ENCODE measurements at places on chromosomes 7 and 10.

- DNase-seq: peak; percentile 63
These were observed 565.5 kb downstream of the PARD3 start for GRCh38 chr10:34249634-34250033.

DNA sequence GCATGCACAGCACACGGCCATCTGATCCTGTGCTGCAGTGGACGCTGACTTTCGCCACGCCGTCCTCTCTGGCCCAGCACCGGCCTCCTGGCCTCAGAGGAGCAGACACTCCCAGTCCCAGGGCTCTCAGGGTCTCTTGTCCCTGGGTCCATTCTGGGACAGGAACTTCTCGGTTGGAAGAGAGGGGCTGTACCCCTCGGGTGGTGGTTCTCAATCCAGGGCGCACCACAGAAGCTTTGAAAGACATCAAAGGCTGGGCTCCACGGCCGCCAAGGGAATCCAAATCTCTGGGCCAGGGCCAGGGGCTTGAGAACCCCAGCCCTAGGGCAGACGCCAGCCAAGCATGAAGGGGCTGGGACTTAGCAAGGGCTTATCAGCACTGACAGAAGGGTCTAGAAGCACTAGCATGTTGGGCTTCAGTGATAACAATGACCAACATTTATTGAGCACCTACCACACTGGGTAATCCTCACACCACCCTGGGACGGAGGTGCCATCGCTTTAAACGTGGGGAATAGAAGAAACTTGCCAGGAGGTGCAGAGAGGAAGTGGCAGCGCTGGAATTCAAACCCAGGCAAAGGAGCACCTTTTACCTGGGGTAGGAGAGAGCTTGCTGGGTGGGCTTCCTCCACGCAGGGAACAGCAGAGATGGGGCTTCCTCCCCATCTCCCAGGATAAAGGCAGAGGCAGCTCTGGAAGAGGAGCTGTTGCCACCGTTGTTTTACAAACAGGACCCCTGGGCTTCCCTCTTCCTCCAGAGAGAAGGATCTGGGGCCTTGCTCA is 1.8 kb upstream of the PYROXD2 start:
- no peak for DNase-seq

DNA sequence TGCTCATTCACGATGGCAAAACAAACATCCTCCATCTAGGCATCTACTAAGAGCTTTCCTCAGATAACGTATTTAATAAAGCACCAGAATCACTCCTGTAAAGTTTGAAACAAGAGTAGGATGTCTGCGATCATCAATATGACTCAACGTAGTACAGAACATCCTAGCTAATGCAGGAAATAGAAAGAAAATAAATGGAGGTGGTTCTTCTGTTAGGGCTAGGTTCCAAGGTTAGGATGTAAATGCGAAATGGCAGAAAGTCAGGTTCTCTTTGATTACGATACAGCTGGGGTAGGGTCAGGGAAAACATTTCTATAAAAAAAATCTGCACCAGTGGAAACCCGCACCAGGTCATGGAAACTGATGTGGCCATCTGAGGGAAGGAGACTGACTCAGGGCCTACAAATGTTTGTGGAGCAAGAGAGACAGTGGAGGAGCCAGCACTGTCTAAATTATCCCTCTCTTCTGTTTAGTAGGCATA is 29.1 kb downstream of the CCDC6 start:
- DNase-seq: no peak

DNA sequence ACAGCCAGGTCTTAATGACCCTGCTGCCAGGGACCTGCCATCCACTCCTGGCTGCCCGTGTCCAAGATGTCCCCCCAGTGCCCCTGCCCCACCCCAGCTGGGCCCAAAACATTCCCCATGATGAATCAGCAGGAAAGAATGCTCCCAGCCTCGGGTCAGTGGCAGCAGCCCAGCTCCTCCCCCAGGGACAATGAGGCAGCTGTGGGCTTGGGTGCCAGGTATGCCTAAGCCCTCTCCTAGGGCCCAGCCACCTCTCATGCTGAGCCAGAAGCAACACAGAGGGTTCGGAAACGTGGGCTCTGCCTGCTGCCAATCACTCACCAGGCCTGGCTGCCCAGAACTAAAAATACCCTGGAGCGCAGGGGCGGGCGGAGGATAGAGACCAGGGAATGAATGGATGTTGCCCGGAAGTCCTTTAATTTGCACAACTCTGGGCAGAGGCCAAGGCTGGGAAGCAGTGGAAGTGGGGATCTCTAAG is 1.5 kb upstream of the LOXL4 start:
- DNase-seq: peak; percentile 84

- DNase-seq: peak; percentile 9
These were observed 1.0 kb downstream of the PSMC2 start for GRCh38 chr7:103348452-103348851.

DNA sequence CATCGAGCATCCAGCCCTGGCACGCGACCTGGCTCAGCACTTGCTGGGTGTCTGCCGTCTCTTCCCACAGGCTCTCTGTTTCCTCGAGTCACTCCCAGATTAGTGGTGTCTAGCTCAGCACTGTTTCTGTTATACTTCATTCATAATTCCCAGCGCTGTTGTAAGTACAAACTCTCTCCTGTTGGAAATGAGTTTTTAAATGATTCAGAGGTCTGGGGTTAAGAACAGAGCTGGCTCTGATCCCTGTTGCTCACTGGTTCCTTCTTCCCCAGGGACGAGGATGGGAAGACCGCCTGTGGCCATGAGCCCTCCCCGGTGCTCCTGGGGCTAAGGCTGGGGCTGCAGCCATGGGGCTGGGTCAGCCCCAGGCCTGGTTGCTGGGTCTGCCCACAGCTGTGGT is 17.3 kb upstream of the C10orf95 start:
- DNase-seq: no peak

- no peak for DNase-seq
These were observed 11.7 kb upstream of the PRDX3 start for GRCh38 chr10:119190353-119190752.

DNA sequence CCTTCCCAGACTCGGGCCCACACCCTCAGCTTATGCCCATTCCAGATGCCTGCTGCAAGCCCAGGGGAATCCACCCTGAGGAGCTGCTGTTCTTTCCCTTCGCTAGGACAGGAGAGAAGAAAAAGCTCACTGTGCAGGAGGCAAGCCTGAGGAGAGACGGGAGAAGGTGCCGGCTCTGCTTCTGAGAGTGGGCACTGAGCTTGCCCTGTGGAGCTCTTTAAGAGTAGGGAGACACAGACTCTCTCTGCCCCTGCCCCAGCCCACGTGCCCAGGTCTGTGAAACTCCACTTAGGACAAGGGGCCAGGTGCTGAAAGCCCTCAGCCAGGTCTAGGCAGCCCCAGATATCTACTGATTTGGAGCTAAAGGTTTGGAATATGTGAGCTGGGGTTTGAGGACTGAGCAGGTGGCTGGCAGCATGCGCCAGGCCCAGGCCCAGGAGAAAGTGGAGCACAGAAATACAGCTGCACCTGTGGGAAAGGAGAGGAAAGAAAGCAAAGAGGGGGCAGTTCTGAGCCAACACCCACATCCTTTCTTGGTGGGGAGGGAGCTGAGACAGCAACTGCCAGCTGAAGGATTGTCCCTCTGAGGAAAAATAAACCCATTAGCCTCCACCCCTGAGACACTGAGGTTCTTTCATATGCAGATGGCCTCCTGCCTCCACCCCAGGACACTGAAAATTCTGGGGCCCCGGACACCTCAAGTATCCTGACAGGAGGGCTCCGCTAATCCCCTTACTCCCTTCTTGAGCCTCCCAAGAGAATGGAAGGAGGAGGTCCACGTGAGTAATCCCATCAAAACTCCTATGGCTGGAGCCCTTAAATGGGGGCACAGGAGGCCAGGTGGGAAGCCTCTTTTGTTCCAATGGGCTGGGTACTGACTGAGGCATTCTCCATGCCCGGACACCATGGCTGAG is 7.3 kb downstream of the POLL start:
- DNase-seq: no peak

- DNase-seq: no peak
These were observed 303.0 kb upstream of the DKK1 start for GRCh38 chr10:52011118-52011517.

- no peak for DNase-seq
These were observed 223.8 kb downstream of the ZMYND11 start for GRCh38 chr10:359093-359492.

GRCh38 chr7:129427526-129428045 is 6.6 kb upstream of the STRIP2 start:
- DNase-seq: peak; percentile 20

DNA sequence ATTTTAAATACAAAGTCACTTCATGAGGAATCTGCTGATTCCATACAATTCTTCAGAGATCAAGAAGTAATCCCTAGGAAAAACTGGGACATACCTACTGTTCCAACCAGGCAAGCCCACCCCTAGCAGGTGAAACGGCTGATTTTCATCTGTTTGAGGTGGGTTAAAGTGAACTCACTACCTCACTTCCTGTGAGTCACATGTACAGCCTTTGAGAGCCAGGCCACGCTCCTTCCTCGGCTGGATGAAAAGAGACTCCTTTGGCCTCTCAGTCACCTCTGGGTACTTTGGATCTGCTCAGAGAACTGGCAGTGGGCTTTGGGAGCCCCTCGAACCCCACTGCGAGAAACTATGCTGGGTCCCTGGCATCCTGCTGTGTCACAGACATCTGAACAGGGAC is 68.2 kb downstream of the CHST15 start:
- DNase-seq: no peak

GRCh38 chr7:12771378-12771877 is 84.0 kb downstream of the ARL4A start:
- DNase-seq: peak; percentile 99

DNA sequence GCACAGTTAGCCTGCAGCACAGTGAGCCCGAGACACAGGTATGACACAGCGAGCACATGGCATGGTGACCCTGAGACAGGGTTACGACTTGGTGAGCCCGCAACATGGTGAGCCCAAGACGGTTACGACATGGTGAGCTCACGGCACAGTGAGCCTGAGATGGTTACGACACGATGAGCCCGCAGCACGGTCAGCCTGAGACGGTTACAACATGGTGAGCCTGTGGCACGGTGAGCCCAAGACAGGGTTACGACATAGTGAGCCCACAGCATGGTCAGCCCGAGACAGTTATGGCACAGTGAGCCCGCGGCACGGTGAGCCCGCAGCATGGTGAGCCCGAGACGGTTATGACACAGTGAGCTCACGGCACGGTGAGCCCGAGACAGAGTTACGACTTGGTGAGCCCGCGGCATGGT is 156.1 kb downstream of the MAD1L1 start:
- no peak for DNase-seq

DNA sequence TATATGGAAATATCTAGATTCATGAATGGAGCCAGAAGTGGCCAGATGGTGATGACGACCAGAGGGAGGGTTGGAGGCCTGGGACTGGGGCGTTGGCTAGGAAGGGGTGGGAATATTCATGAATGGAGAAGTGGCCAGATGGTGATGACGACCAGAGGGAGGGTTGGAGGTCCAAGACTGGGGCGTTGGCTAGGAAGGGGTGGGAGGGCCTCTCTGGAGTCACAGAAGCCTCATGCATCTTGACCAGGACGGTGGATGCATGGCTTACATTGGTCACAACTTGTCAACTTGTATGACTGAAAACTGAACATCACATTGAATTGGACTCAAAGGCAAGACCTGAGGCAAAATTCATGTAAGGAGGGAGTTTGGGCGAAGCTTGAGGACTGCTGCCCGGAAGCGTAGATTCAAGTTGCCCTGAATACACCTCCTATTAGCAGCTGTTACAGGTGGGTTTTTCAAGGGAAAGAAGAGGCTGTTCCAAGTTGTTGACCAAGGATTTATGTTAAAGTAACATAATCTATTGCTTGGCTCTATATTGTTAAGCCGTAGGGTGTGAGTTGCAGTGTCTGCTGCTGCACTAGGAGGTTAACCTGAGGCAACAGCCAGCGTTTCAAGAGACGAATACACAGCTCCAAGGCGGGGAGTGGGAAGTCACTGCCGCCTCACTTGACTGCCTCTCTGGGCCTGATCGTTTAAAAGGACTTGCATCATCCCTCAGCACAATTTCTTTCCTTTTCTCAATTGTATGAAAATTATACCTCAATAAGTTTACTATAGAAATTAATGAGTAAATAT is 55.1 kb upstream of the FAM20C start:
- no peak for DNase-seq

GRCh38 chr7:74217455-74218342 is 7.9 kb downstream of the LAT2 start:
- DNase-seq: no peak

GRCh38 chr7:151822541-151823181 is 54.3 kb downstream of the PRKAG2 start:
- DNase-seq: no peak

DNA sequence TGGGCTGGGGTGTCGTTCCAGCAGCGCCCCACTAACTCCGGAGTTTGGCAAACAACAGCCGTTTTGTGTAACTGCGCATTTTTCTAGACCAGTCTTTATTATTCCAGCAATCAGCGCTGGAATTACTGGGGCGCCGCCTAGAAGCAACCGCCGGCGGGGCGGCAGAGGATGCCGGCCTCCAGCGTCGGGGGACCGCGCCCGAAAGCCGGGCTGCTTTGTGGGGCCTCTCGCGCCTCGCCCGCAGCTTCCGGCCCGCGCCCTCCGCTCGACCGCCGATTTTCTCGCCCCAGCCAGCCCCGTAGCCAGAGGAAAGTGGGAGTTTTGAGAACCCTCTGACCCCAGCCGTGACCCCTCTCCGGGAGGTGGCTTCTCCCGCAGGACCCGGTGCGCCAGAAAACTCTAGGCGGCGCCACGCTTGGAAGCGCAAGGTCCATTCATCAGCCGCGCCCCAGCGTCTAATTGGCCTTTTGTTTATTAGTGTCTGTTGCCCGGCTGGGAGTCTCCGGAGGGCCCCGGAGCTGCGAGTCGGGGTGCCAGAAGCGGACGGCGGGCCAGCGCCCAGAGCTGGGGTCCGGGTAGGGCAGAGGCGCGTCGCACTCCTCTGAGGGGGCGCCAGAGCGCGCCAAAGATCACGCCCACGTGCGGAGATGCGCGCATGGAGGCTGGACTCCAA is 10.7 kb downstream of the EMX2 start:
- no peak for DNase-seq

DNA sequence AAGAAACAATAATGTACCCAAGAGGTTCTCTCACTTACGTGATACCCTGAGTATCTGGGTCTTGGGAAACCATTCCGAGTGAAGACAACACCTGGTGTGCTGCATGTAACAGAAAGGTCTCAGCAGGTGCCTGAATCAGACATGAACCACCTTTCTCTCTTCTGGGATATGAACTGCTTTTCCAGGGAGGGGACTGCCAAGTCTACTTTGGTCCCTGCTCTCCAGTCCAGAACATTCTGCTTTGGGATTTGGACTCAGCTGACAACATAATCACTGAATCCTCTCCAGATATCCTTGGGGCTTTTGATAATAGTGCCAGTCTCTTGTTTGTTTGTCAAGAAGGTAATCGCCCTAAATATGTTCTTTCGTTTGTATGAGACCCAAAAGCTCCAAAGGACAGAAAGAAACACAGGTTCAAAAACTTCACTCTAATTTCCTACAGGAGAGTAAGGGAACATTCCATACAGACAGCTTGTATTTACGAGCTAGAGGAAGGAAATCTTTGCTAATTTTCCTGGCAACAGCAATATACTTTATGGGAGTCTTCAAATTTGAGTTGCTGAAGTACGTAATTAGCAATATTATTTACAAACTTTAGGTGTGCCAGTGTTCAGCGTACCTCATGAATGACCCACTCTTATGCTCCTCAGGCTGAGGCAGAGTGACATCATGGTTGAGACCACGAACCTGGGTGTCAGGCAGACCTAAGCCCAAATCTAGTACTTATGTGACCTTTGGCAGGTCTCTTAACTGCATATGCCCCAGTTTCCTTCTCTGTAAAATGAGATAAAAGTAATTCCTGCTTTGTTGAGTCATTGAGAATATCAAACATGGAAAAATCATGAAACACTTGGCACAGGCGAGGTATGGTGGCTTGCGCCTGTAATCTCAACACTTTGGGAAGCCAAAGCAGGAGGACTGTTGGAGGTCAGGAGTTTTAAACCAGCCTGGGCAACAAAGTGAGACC is 5.4 kb downstream of the ABLIM1 start:
- DNase-seq: no peak

- no peak for DNase-seq
These were observed 69.8 kb downstream of the ORC5 start for GRCh38 chr7:104137971-104138370.
